ENCODE measurements at places on chromosomes 3 and 15.

- no peak for DNase-seq
These were observed 207.4 kb downstream of the FMN1 start for GRCh38 chr15:32987067-32987466.

- DNase-seq = no peak
These were observed 79.4 kb downstream of the PEX5L start for GRCh38 chr3:179957264-179957845.

GRCh38 chr3:55204417-55204816 is 276.6 kb upstream of the LRTM1 start:
- DNase-seq = no peak

GRCh38 chr3:142987080-142987700 is 14.2 kb upstream of the U2SURP start:
- DNase-seq = no peak

GRCh38 chr3:45057557-45057956 is 31.5 kb downstream of the CLEC3B start:
- DNase-seq = no peak

DNA sequence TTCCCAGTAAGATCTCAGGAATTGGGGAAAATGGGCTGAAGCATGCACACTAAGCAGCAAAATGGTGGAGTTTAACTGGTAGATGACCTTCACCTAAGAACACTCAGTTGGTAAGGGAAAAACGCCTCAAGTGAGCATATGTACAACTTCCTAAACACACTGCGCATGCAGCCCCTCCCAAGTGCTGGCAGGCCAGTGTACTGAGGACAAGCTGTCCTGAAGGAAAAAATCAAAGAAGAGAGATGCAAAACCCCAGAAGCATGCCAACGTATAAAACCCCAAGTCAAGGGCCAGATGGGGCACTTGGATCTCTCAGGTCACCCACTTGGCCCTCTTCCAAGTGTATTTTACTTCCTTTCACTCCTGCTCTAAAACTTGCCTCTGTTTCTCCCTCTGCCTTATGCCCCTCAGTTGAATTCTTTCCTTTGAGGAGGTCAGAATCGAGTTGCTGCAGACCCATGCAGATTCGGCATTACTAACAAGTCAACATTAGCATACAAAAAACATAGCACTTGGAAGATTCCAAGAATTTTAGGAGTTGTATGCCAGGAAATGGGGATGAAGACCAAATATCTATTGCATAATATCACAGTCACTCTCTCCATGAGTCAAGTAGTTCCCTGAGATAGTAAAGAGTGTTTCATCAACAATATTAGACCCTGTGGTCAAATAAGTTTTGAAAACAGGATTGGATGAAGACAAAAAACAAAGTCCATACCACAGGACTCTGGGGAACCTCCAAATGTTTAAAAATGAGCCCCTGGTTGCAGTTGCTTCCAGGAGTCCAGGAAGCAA is 10.8 kb upstream of the FYCO1 start:
- no peak for DNase-seq

- DNase-seq = no peak
These were observed 102.8 kb downstream of the KCNH8 start for GRCh38 chr3:19250959-19251610.

GRCh38 chr3:60990442-60990730 is 260.9 kb downstream of the FHIT start:
- DNase-seq = no peak

- no peak for DNase-seq
These were observed 118.2 kb upstream of the GOLIM4 start for GRCh38 chr3:168213920-168214319.

- no peak for DNase-seq
These were observed at the start of gene LRRFIP2 for GRCh38 chr3:37174532-37175126. Gene LRRFIP2 (minus strand): TSS chr3:37174582. CDS start chr3:37148983, 25,599 bp downstream.

DNA sequence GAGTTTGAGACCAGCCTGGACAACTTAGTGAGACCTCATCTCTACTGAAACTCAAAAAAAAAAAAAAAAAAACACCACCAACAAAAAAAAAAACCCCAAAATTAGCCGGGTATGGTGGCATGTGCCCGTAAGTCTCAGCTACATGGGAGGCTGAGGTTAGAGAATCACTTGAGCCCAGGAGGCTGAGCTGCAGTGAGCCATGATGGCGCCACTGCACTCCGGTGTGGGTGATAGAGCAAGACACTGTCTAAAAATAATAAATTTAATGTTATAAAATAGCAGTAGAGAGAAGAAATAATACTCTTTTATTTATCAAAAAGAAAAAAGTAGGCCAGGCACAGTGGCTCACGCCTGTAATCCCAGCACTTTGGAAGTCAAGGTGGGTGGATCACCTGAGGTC is 17.4 kb downstream of the RCCD1 start:
- DNase-seq = no peak

GRCh38 chr3:32401556-32402081 is 10.0 kb downstream of the CMTM7 start:
- no peak for DNase-seq

GRCh38 chr15:39595338-39596221 is 14.7 kb downstream of the THBS1 start:
- no peak for DNase-seq

DNA sequence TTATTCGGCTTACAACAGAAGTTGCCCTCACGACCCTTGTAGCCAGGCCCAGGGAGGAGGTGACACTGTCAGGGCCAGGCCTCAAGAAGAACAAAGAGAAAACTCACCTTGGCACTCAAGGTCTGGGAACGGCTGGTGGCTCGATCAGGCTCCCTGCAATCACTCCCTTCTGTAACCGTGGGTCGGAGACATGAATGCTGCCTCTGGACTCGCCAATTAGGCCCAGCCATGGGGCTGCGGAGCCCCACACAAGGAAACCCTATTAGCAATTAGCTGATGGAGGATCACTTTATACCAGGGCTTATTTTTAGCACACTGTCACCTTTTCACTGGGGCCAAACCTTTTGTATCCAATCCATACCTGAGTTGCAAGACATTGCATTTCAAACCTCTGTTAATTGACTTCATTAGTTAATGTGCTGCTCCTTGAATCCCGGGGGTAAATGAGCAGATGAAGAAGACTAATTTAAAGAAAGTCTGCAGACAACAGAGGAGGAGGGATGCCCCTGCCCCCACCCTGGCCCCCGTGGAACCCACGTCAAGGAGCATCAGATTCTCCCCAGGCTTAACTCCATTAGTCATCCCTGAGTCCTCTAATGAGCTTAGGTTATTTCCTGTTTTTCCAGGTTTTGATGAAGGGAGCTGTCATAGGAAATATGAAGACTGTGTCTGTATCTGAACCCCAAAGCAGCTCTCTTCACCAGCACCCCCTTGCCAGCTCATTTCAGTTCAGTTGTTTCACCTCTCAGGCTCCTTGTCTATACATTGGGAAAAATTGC is 255.3 kb downstream of the RORA start:
- no peak for DNase-seq

DNA sequence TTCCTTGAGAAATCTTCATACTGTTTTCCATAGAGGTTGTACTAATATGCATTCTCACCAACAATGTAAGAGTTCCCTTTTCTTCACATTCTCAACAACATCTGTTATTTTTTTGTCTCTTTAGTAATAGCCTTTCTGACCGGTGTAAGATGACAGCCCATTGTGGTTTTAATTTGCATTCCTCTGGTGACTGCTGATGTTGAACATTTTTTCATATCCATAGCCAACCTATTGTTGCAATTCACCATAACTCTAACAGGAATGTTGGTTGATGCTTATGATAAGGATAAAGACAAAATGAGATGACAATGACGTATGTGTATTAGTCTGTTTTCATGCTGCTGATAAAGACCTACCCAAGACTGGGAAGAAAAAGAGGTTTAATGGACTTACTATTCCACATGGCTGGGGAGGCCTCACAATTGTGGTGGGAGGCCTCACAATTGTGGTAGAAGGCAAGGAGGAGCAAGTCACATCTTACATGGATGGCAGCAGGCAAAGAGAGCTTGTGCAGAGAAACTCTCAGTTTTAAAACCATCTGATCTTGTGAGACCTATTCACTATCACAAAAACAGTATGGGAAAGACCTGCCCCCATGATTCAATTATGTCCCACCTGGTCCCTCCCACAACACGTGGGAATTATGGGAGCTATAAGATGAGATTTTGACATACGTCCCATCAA is 37.6 kb upstream of the RHCG start:
- no peak for DNase-seq

DNA sequence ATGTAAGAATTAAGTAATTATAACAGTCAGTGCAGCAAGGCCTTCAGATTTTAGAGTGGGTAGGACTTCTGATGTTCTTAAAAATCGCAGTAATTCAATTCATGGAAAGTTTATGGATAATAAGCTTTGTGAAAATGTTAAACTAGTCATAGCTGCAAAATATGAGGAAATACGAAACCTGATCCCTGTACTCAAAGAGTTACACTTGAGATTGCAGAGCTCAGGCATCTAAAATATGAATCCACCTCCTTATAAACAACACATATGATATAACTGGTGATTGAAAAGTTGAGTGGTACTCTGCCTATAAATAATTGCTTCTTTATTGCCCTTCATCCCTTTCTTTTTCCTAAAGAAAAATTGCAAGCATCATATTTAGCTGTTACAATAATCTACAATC is 473.3 kb downstream of the OTOL1 start:
- no peak for DNase-seq

DNA sequence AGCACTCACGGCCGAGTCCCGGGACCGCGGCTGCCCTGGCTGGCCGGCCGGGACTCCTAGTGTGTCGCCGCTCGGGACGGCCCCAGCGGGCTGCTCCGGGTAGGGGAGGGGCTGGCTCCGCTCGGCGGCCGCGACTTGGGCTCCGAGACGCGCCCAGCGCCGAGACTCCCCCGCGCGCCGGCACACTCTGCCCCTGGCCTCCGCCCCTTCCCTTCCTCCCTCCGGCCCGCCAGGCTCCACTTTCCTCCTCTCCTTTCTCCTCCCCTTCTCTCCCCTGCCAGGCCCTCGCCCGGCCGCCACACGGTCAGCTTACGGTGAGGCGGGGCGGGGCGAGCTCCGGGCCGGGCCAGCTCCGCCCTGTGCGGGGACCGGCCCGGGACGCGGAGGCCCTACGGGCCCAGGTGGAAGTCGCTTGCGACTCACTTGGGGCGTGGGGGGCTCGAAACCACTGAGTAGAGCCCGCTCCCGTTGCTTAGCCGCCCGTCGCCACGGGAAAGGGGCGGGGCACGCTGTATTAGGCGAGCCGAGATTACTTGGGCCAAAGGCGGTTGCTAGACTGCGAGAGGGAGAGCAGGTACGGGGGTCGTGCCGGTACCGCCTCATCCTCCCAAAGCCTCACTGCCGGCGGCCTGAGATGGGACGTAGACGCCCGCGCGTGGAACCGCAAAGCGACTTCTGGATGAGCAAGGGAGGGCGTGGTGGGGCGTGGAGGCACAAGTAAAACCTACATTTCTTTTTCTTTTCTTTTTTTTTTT is at the start of gene ITGB5:
ITGB5 (minus strand) TSS at position 189 of the 755 bp plus-strand sequence. CDS start 365 bp downstream, outside the sequence.
- DNase-seq = no peak

- DNase-seq = no peak
These were observed 13.0 kb downstream of the GPR160 start for GRCh38 chr3:170050753-170051152.

DNA sequence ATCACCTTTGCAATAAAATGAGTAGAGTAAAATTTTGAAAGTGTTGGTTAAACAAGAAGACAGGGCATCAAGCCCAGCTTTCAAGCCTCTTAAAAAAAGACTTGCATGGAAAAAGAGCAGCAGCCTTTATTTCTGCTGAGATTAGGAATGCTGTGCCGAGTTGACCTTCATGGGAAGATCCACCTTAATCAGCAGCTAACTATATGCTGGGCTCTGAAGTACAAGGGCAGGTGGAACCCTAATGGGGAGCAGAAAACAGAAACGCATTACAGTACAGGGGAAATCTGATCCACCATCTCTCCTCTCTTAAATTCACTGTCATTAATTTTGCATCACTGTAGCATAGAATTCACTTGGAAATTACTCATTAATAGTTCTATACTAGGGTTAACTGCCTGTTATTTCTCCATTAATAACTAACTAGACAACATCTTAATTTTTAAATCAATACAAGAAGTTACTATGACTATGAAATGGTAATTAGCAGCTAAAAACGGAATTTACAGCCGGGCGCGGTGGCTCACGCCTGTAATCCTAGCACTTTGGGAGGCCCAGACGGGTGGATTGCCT is 133.6 kb downstream of the GHSR start:
- no peak for DNase-seq

- DNase-seq = no peak
These were observed 81.6 kb downstream of the GABRB3 start for GRCh38 chr15:26691249-26691648.

- no peak for DNase-seq
These were observed 66.1 kb upstream of the DLG1 start for GRCh38 chr3:197364410-197365071.

GRCh38 chr3:9841015-9841414 is 2.8 kb downstream of the RPUSD3 start:
- no peak for DNase-seq

GRCh38 chr3:24343084-24343783 is 151.4 kb downstream of the THRB start:
- DNase-seq = no peak

- DNase-seq = no peak
These were observed 22.3 kb upstream of the FBLN2 start for GRCh38 chr3:13526626-13526949.

DNA sequence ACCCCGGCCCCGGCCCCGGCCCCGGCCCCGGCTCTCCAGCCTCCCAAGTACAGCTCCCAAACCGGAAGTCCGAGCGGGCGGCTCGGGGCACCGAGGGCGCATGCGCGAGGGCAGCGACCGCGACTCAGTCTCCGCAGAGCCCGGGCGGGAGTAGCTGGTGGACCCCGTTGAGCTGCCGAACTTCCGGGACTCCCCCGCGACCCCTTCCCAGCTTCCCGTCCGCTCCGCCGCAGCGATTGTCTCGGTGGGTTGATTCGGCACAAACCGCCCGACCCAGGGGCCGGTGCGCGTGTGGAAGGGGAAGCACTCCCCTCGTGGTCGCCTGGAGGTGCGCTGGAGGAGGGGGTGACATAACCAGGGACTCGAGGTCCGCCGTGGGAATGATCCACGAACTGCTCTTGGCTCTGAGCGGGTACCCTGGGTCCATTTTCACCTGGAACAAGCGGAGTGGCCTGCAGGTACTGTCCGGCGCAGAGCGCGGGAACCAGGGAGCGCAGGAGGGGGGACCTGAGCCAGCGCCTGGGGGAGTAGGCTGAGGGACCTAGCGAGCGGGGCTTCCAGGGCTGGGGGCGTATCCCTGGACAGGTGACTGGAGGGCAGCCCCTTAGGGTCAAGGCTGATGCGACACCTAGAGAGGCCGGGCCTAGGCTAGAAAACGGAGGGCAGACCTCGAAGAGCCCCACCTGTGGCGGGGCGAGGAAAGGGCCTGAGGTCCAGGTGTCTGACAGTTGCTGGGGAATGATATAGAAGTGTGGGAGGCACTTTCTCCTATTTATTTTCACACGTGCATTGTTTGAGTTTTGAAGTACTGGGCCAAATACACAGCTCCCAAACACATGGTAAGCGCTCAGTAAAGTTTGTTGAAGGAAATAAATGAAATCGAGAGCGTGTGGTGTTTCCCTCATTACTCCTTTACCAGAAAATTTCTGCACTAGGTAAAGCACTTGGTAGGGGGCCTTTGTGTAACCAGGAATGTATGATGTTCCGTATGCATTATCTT is at the start of the genes TUBGCP4 and ZSCAN29:
TUBGCP4 (plus strand) TSS at position 127 of the 1,000 bp plus-strand sequence; CDS start at position 381, 254 bp downstream.
ZSCAN29 (minus strand) TSS at position 69 of the 1,000 bp plus-strand sequence. CDS start 1,130 bp downstream, outside the sequence.
- DNase-seq = peak; percentile 23

GRCh38 chr3:103894162-103894822 is 1459.5 kb downstream of the ZPLD1 start:
- DNase-seq = no peak

Data from omental fat pad (tissue), 4 donors.